ENCODE measurements at places on chromosomes 1 and 21.
A peak's percentile ranks its signal among the peaks of the same experiment; 100 is the strongest.

- no peak for DNase-seq
Observed at GRCh38 chr1:107680579-107680985, 284.4 kb downstream of the VAV3 start.

DNA sequence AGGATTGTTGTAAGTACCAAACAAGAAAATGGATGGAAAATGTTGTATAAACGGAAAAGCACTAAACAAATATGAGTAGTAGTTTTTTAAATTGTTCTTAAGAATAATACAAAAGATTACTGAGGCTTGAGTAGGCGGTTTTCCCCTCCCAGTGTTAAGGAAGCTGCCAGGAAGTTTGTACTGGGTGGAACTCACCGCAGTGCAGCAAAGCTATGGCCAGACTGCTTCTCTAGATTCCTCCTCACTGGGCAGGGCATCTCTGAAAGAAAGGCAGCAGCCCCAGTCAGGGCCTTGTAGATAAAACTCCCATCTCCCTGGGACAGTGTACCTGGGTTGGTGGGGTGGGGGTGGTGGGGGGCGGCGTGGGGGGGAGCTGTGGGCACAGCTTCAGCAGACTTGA is 58.7 kb downstream of the XCL2 start:
- DNase-seq: peak; percentile 32

GRCh38 chr1:82762829-82763532 is 962.2 kb downstream of the ADGRL2 start:
- no peak for DNase-seq

GRCh38 chr1:202807451-202807925 is 733 bp downstream of the KDM5B start:
- DNase-seq: peak; percentile 20

- DNase-seq: no peak
Observed at GRCh38 chr1:222372221-222372620, 175.7 kb downstream of the HHIPL2 start.

GRCh38 chr1:34612091-34612827 is 142.6 kb upstream of the GJB5 start:
- DNase-seq: no peak

DNA sequence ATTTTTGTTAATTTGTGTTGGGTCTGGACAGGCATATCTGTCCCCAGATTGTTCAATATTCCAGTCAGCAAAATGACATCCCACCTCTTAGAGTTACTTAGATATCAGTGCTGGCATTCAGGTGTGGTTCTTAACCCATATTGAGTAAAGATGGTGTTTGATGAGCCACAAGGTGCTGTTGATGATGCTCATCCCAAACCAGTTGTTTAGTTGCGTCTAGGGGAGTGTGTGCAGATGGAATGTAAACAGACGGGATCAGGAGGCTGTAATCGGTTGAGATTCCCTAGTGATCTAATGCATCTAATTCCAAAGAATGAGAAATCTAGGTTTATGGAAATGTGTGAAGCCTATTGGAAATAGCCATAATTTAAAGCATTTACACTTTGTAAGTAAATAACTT is 1.1 kb downstream of the HOOK1 start:
- DNase-seq: no peak

DNA sequence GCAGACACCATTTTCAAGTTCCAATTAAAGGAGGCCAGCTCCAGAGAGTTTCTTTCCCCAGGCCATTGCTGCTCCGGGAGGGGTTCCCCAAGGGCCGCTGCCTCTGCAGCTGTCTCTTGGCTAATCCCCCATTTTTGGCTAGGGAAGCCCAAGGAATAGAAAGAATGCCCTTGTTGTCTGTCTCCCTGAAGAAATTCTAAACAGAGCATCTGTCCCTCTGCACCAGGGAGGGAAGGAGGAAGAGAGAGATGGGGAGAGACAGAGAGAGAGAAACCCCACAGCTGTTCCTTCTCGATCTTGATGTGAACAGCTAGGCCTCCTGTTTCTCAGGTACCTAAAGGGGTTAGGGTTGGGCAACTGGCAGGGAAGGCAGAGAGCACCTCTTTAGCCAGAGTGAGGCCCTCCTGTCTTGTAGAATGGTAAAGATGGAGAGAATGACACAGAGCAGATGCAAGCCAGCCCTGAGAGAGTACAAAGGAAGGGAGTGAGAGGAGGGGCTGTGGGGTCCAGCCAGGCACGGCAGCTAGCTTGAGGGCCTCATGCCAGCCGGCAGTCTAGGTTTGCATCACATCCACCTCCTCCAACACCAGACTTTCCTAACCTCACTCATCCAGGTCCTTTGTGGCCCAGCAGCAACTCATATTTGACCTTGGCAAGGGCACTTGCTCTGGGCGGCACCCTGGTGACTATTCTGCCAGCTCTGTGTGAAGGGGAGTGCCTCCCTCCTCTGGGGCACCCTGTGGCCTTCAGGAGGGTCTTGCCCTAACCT is 13.1 kb downstream of the OPTC start:
- DNase-seq: peak; percentile 56

GRCh38 chr1:242162140-242162539 is 163.2 kb upstream of the MAP1LC3C start:
- no peak for DNase-seq

DNA sequence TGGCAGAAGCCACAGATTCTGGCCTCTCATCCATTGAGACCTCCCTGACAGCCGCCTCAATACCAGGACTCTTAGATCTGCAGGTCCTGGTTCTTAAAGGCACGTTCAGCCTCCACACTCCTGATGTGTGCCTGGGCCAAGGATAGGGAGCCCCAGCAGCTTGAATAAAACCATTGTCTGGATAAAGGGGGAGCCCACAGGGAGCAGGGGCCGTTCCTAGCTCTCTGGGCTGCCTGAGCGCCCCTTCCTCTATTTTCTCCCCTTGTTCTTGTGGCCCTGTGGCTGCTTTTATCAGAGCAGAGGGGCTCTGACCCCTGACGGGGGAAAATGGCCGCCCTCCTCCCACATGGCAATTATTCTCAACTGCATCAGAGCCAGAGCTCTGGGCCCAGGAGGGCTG is 200.8 kb downstream of the HUNK start:
- DNase-seq: no peak

- no peak for DNase-seq
Observed at GRCh38 chr1:89355056-89355455, 8.8 kb upstream of the GBP6 start.

GRCh38 chr1:60051191-60051590 is 22.4 kb downstream of the C1orf87 start:
- no peak for DNase-seq

- peak; percentile 87 for DNase-seq
Observed at GRCh38 chr1:109776911-109777310, 13.2 kb upstream of the EPS8L3 start.

Measured in heart left ventricle (tissue), 16 donors.